ENCODE measurements at places on chromosomes 1 and 21.
A peak's percentile ranks its signal among the peaks of the same experiment; 100 is the strongest.

DNA sequence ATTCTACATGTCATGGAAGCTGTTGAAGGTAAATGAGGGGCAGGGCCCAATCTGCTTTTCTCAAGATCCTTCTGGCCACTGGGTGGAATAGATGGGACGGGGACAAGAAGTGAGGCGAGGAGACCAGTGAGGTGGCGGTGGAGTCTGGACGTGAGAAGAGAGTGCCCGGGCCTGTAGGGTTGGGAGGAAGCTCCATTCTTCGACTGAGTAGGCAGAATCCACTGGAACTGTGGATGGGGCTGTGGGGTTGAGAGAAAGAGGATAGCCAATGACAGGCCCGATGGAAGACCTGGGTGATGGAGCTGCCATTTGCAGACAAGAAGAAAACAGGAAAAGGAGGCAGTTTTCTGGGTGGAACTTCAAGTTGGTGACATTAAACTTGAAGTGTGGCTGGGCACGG is 10.3 kb downstream of the SLC1A7 start:
- DNase-seq: no peak

DNA sequence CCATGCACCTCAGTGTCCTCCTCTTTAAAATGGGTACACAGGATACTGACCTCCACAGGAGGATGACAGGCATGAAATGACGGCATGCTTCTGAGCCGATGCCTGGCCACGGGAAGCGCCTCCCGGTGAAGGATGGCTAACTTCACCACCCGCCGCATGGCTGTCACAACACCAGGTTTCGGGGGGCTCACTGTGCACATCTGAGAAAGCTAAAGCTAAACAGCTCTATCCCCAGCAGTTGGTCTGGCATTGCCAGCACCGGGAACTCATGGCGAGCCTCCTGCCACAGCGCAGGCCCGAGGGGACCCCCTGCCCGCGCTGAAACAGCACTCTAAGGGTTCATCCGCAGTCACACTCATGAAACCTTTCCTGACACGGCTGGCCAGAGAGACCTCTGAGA is 16.0 kb downstream of the NPHP4 start:
- DNase-seq: no peak

DNA sequence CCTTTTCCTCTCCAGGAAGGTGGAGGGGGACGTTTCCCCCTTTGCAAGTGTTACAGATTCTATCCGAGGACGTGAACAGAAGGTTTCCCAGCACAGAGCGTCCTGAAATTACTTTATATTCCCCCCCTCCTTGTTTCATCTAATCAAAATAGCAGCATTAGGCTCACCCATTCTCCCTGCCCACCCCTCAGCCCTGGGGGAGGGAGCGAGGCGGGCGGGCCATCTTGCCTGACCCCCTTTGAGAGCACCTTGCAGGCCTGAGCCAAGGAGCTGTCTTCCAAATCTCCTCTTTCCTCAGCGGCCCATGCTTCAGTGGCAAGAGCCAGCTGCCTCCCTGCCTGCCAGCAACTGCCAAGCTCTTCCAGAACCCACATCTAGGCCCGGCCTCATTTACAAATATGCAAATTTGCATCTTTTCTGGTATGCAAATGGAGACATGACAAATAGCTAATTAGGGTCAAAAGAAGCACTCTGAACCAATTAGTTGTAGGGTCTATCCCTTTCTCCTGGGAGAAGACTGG is 69.1 kb upstream of the POU3F1 start:
- no peak for DNase-seq

- no peak for DNase-seq
Observed at GRCh38 chr21:43835861-43836260, 29.2 kb upstream of the AGPAT3 start.

GRCh38 chr1:219058891-219059820 is 114.5 kb upstream of the LYPLAL1 start:
- no peak for DNase-seq

GRCh38 chr1:43890815-43891214 is 42.8 kb upstream of the ARTN start:
- no peak for DNase-seq

DNA sequence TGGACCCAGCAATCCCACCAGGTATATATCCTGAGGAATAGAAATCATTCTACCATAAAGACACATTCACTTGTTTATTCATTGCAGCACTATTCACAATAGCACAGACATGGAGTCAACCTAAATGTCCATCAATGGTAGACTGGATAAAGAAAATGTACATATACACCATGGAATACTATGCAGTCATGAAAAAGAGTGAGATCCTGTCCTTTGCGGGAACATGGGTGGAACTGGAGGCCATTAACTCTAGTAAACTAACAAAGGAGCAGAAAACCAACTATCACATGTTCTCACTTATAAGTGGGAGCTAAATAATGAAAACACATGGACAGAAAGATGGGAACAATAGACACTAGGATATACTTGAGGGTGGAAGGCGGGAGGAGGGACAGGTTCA is 36.1 kb upstream of the PRKACB start:
- DNase-seq: no peak

- DNase-seq: no peak
Observed at GRCh38 chr1:2468041-2468472, 8.0 kb upstream of the PLCH2 start.

DNA sequence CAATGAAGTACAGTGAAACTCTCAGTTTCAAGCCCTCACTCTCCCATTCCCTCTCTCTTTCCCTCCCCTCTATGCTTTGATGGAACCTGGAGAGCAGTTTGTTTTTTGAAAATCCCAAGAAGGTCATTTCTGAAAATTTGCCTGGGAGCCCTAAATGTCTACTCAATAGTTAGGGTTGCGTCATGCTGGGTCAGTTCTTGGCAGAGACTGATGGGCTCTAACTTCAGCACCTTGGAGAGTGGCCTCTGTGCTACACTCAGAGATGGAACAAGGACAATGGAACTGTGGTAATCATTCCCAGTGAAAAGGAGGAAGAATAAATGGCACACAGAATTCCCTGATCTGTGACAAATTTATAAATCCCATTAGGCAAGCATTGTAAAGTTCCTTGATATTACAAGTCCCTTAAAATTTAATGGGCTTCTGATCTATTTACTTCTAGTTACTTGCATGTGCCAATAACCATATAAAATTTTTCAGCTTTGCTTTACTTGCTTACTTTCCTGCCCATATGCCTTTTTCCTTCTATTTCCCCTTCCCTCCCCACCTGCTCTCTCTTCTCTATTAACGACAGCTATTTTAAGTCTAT is 182.9 kb upstream of the KCND3 start:
- peak; percentile 4 for DNase-seq

GRCh38 chr1:12180315-12180714 is 13.5 kb downstream of the TNFRSF1B start:
- DNase-seq: no peak

- peak; percentile 91 for DNase-seq
Observed at GRCh38 chr1:67570486-67571143, 114.4 kb upstream of the GADD45A start.

DNA sequence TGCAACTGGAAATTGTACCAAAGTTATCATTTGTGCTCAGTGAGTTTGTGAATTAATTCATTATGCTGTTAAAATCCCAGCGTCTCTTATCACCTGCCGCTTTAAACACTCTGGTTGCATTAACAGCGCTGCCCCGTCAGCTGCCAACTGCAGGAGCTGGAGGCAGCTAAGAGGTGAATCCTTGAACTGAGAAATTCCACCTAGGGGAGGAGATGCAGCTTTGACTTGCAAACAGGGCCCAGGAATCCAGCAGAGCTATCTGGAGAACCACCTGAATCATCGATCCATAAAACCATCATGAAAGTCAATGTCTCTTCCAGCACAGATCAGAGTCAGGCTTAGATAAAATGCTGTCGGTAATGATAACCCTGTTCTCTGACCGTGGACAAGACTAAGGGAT is 140.7 kb upstream of the PTBP2 start:
- no peak for DNase-seq

GRCh38 chr1:28737307-28738132 is 780 bp downstream of the YTHDF2 start:
- DNase-seq: no peak

DNA sequence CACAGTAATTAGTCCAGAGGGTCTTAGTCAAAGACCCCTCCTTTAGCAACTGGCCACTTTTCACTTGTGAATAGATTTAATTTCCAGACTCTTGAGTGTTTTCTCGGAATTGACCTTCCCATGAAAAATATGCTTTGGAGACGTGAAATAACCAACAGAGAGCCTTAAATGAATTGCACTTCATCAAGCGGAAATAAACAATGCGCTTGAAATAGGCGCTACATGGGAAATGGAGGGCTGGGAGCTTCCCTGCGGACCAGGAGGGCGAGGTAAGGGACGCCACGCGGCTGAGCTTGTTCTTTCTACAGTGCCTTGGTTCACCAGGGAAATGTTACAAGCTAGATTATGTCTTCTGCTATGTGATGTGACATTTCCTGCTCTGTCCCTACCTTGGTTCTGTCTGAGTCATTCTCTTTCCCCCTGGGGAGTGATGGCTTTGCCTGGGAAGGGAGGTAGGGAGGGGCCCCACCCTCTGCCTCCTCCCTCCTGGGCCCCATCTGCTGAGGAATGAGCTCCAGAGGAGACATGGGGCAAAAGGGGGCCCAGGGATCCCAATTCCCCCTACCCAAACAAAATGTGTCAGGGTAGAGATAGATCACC is 619.3 kb downstream of the PTPRU start:
- no peak for DNase-seq

DNA sequence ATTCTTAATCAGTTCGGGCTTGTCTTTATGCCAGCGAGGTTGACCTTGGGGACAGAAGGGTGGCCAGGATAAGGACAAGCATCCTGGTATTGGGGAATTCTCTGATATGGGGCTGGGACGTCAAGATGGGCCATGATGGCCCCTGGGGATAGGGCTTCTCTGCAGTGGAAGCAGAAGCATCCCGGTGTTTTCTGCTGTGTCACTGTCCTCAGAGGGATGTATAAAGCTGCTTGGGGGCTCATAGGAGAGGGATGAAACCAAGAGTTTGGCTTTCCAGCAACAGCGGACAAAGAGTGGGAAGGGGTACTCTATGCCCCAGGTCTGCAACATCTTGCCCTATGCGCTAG is 1.4 kb upstream of the ATP1B1 start:
- DNase-seq: no peak

GRCh38 chr1:150662811-150663210 is 33.4 kb upstream of the ENSA start:
- no peak for DNase-seq

DNA sequence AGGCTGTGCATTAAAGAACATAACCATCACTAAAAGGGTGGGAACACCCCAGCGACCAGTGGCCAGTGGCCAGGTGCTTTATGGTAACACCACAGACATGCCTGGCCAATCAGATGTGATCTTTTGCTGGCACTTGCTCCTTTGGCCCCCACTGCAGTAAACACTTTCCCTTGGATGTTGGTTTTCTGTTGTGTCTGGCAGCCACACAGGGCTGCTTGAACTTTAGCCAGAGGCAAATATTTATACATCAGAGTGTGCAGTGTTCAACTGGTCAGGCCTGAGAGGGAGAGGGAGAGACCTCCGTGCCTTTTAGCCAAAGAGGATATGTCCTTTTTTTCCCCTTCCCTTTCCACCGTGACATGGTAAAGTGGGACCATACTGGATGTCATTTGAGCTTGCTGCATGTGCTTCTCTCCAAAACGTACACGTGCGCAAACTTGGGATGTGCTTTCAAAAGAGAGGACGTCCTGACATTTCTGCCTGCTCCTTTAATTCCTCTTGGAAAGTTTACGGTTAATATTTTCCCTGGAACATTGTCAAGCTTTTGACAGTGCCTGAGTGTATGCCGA is 101.2 kb downstream of the NFIA start:
- no peak for DNase-seq

- DNase-seq: no peak
Observed at GRCh38 chr1:22114083-22115012, 28.5 kb downstream of the WNT4 start.

DNA sequence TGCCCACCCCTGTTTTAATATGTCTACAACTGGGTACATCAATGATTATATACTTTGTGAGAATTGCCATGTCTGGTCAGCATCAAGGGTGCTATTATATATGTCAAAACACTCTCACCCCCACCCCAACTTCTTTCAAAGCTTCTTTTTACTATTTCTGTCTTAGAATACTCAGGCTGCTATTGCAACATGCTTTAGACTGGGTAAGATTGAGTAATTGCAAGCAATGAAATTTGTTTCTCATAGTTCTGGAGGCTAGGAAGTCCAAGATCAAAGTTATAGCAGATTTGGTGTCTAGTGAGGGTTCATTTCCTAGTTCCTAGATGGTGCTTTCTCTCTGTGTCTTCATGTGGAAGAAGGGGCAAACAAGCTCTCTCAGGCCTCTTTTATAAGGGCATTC is 100.5 kb upstream of the KCNK1 start:
- no peak for DNase-seq

DNA sequence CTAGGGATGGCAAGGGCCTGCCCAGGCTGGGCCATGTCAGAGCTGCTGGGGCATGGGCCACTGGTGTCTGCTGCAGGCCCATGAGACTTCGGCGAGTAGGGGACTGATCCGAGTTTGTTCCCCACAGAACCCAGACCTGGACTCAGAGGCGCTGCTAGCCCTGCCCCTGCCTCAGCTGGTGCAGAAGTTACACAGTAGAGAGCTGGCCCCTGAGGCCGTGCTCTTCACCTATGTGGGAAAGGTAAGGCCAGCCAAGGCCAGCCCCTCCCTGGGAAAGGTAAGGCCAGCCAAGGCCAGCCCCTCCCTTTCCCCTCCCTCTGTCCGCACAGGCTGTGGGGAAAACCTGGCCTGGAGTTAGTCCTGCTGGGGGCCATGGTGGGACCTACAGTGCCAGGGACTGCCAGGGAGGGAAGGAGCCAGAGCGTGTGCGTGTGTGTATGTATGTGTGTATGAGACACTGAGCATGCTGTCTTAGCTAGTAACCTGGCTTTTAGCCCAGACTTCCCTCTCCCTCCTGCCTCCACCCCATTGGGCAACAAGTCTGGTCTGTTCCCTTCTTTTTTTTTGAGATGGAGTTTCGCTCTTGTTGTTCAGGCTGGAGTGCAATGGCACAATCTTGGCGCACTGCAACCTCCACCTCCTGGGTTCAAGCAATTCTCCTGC is 8.0 kb downstream of the FAAH start:
- peak; percentile 96 for DNase-seq

GRCh38 chr1:198283222-198283621 is 126.4 kb downstream of the NEK7 start:
- no peak for DNase-seq

- DNase-seq: no peak
Observed at GRCh38 chr1:144551107-144551542, 41.6 kb upstream of the PPIAL4F start.
